ENCODE measurements at places on chromosomes 11 and 22.

GRCh38 chr11:110859998-110860397 lies 147.8 kb upstream of the ARHGAP20 start:
- DNase-seq = no peak

- DNase-seq = peak; percentile 14
Observed at GRCh38 chr22:28466399-28466798, 213.2 kb downstream of the TTC28 start.

DNA sequence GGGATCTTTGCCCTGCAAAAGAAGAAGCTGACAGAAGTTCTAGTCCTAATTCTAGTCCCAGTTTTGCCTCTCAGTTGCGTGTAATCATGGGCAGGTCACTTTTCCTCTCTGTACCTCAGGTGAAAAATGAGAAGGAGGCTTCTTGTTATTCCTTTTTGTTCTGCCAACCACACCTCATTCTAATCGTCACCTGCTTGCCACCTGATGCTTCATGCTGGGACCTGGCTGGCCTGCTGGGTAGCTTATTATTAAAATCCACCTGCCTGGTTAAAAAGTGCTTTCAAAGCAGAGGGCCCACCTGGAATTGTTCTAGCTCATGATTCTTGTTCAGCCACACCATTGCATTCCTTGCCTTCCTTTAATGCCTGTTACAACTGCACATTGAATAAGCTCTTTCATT lies 8.4 kb upstream of the ALG8 start:
- no peak for DNase-seq

- no peak for DNase-seq
Observed at GRCh38 chr11:73506038-73506437, 91.9 kb downstream of the FAM168A start.

DNA sequence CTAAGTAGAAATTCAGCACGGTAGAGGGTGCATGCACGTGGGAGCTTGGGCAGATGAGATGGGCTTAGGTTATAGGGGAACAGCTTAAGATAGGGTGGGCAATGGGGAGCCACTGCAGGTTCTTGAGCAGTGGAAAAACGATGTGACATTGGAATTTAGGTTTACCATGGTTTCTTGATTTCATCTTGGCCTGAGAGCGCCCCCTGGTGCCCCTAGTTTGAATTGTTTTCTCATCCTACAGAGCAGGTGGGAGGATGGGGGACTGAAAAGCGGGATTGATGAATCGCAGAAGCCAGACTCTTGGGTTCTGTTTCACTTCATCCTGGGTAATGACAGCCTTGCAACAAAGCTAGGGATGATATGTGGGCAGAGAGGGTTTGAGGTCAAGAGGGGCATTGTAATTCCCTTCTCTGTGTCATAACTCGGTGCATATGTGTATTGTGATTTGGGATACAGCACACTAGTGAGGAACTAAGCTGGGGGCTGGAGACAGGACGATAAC lies 6.7 kb upstream of the MCAM start:
- peak; percentile 83 for DNase-seq

GRCh38 chr22:22915670-22916035 lies 28.0 kb downstream of the IGLL5 start:
- no peak for DNase-seq

GRCh38 chr11:13939961-13940906 lies 22.3 kb upstream of the SPON1 start:
- DNase-seq = no peak

- no peak for DNase-seq
Observed at GRCh38 chr22:46162285-46162684, 12.0 kb downstream of the PPARA start.

GRCh38 chr22:34111210-34111824 lies 191.0 kb upstream of the LARGE1 start:
- peak; percentile 67 for DNase-seq

- DNase-seq = no peak
Observed at GRCh38 chr11:6297831-6298230, 22.5 kb downstream of the CAVIN3 start.

DNA sequence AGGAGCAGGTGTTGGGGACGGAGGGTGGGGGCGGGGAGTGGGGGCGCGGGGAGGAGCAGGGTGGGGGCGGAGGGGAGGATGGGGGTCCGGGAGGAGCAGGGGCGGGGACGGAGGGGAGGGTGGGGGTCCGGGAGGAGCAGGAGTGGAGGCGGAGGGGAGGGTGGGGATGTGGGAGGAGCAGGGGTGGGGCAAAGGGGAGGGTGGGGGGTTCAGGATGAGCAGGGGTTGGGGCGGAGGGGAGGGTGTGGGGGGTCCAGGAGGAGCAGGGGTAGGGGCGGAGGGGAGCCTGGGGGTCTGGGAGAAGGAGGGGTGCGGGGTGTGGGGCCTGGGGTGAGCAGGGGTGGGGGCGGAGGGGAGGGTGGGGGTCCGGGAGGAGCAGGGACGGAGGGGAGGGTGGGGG lies 17.1 kb downstream of the CRELD2 start:
- DNase-seq = peak; percentile 64

DNA sequence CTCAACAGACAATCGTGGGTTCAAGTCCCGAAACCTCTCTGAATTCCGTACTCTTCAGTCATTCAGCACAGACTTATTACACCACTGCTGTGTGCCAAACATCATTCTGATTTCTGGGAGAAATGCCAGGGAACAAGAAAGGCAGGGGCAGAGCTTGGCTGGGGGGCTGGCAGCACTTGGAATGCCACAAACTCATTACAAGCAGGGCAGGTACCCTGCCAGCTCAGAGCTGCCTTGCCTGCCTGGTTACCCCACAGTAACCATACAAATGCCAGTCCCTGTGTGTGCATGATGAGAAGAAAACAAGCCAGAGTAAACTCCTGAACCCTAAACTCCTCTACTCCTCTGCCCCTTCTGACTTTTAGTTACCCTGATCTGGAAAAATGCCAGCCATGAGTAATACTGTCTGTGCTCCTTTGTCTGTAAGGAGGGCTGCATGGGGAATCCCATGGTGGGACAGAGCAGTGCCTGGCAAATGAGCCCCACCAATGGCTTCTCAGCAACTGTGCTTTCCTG lies 6.9 kb upstream of the RAD9A start:
- no peak for DNase-seq

- DNase-seq = peak; percentile 74
Observed at GRCh38 chr11:25981998-25982397, 349.9 kb upstream of the ANO3 start.
